Ammon's horn (tissue), 1 donor: ENCODE measurements at places on chromosomes 1 and 21.

GRCh38 chr1:111202366-111202706 lies 1.9 kb upstream of the DENND2D start:
- no peak for DNase-seq

DNA sequence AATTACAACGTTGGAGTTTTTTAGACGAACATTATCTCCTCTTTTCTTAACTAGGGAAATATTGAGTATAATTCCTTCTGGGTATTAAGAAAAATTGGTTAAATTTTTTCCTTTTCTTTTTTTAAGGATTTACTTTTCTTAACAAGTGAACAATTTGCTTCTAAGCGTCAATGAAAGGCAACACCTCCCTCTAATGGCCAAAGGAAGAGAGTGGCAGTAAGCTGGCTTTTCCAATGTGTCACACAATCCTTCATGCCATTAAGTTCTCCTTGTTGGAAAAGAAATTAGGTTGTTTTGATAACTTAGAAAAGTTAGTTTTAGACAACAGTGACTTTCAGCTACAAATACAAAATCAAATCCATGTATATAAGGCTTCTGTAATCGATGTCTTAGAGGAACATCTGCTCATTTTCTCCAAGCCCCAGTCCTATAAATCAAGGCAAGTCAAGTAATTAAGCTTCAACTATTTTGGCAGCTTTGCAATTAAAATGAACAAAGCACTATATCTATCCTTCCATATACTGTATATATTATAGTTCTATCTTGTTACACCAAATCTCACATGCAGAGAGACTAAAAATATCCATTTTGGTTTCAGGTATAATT lies 62.8 kb downstream of the EDEM3 start:
- peak; percentile 80 for DNase-seq

- peak; percentile 69 for DNase-seq
Measured at GRCh38 chr1:2425892-2426291, 13.5 kb upstream of the PEX10 start.

- no peak for DNase-seq
Measured at GRCh38 chr21:35423709-35424108, 374.6 kb upstream of the RUNX1 start.

DNA sequence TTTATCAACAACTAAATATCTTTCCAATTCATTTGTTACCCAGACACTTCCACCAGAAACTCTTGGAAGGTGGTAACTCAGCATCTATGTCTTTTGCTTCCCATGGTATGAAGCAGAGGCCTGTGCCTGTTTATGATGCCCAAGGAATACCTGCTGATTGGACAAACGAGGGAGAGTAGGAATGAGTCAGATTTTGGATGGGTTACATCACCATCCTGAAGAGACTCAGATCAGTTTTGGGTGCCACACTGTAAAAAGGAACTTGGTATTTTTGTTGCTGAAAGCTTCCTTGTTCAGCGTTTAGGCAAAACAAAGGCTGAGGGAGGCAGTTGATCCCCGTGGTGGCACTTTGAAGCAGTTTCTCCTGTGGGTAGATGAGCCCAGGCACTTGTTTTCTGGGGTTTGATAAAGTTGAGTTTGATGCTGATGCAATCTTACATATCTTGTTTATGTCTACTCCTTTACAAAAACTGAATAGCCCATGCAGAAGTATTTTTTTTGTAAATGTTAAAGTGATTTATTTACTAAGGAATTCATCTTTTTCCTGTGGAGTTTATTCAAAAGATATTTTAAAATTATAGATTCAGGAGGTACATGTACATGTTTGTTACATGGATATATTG lies 26.7 kb upstream of the CYP4X1 start:
- DNase-seq = no peak

DNA sequence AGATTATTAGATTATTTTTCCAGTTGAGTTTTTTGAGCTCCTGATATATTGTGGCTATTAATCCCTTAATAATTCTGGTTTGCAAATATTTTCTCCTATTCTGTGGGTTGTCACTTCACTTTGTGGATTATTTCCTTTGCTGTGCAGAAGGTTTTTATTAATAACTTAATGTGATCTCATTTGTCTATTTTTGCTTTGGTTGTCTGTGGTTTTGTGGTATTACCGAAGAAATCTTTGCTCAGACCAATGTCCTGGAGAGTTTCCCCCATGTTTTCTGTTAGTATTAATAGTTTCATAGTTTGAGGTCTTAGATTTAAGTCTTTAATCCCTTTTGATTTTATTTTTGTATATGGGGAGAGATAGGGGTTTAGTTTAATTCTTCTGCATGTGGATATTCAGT lies 7.1 kb upstream of the TBX19 start:
- DNase-seq = no peak

DNA sequence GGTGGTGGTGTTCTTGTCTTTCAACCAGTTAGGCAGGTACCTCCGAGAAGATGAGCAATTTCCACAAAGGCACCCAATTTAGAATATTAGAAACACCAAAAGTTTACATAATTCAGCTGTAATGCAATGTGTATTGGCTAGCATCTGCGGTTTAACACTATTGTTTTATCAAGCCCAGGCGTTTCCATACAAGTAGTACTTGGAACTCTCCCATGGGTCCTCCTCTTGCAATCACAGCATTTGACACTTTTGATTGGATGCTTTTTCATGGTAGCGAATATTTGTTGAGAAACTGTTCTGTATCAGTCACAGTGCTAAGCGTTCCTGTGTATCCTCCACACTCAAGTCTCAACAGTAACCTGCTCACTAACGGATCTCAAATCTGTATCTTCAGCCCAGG lies 20.1 kb upstream of the MAP1LC3C start:
- no peak for DNase-seq

GRCh38 chr1:4660917-4661594 lies 6.6 kb downstream of the AJAP1 start:
- no peak for DNase-seq

GRCh38 chr1:20497506-20497905 lies 10.4 kb downstream of the MUL1 start:
- DNase-seq = no peak

GRCh38 chr1:6909857-6910256 lies 124.6 kb downstream of the CAMTA1 start:
- DNase-seq = no peak

GRCh38 chr1:191929383-191929782 lies 228.9 kb upstream of the RGS18 start:
- no peak for DNase-seq

DNA sequence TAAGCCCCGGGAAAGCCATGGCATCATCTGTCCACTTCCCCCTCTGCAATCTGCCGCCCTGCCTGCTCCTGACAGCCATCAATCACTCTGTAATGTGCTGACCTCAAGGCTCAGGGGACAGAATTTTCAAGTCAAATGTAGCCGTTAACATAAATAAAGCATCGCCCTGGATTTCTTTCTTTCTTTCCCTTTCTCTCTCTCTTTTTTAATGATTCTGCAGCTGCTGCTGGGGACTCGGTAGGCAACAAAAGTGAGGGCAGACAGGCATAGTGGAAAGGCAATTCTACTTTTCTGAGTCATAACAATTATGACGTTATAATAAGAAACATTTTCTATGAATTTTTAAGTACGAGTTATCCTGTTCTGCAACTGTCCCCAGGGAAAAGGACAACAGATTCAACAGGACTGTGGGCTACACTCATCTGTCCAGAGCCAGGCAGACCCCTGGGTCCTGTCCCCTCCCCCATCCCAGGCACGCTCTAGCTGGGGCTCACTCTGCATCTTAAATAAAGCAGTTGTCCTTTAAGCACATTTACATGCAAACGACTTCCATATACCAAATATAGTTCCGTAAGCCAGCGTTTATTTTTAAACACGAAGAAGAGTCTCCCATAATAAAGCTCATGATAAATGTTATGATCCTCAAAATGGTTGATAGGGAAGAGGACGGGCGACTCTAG lies 78.7 kb downstream of the SSBP3 start:
- DNase-seq = no peak

DNA sequence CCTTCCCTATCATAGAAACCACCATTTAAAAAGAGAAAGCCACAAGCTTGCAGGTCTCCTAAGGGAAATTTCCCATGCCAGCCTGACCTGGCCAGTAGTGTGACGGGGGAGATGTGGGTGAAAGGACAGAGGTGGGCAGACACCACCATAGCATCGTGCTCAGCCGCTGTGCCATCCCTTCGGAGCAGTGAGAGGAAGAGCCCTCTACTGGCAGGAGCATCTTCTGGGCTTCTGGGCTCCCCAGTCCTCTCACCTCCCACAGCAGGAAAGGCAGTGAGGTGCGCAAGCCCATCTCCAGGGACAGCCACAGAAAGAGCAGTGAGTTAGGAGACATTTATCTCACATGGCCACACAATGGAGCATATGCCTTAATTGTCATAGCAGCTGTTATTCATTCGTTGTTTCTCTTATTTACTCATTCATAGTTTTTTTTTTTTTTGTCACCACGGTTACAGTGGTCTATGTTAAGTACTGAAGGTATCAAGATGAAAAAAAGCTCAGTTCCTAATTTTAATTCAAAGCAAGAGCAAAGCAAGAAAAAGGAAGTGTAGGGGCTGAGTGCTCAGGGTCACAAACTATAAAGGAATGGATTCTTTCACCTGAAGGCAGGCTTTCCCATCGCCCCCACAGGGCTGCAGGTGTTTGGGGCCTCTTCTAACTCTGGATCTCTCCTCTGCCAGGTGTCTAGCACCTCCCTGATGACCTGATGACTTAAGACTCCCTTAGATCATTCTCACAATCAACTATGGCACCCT lies 48.8 kb upstream of the CAMK1G start:
- no peak for DNase-seq

DNA sequence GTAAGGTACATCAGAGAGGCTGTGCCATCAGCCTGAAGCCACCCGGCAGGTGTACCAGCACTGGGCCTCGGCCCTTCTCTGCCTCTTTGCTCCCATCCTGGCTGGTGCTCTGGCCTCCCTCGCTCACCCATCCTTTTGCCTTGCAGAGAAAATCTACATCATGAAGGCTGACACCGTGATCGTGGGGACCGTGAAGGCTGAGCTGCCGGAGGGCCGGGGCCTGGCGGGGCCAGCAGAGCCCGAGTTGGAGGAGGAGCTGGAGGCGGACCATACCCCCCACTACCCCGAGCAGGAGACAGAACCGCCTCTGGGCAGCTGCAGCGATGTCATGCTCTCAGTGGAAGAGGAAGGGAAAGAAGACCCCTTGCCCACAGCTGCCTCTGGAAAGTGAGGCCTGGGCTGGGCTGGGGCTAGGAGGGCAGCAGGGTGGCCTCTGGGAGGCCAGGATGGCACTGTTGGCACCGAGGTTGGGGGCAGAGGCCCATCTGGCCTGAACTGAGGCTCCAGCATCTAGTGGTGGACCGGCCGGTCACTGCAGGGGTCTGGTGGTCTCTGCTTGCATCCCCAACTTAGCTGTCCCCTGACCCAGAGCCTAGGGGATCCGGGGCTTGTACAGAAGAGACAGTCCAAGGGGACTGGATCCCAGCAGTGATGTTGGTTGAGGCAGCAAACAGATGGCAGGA lies 24.5 kb upstream of the TNFRSF1B start:
- no peak for DNase-seq

- DNase-seq = no peak
Measured at GRCh38 chr1:23593556-23594148, 34.4 kb upstream of the ID3 start.

- DNase-seq = no peak
Measured at GRCh38 chr1:193979219-193979618, 792.8 kb upstream of the B3GALT2 start.

- peak; percentile 70 for DNase-seq
Measured at GRCh38 chr1:218344814-218345672, at the start of gene TGFB2. Gene TGFB2 (plus strand): TSS chr1:218345336. CDS start chr1:218346702, 1,366 bp downstream.

- DNase-seq = peak; percentile 84
Measured at GRCh38 chr1:111990878-111991718, 1.6 kb upstream of the KCND3 start.

DNA sequence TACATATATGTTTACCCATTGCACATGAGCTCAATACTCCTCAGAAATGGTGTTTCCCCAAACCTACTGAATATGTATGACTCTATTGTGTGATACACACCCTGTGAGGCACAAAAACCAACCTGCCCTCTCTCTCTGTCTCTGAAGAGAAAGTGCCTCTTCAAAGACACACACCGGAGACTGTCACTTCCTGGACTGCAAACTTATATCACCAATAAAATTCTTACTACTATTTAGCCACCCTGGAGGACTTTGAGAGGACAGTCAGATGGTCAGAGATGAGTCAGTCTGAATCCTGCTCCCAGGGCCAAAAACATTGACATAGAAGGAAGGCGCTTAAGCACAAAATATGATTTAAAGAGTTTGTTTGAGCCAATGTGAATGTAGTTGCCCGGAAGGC lies 110.4 kb downstream of the PPIAL4G start:
- no peak for DNase-seq

- DNase-seq = no peak
Measured at GRCh38 chr1:17158961-17159360, 39.7 kb upstream of the PADI2 start.

DNA sequence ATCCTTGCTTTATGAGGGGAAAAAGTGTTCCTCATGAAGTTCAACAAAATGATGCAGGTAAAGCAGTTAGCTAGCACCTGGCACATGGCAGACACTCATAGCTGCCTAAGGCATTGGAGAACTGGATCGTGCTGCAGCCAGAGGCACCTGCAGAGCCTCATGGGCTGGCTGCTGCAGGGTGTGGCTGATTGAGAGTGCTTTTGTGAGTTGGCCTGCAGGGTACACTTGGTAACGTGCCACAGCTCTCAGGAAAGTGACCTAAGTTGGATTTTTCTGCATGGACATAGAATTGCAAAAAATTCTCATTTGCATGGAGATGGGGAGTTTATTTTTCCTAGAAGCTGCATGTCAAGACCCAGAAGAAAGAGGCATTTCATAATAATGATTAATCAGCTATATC lies 31.6 kb upstream of the IL20 start:
- DNase-seq = no peak

- DNase-seq = no peak
Measured at GRCh38 chr1:231236208-231236591, 4.8 kb upstream of the GNPAT start.

GRCh38 chr1:212455803-212456528 lies 23.2 kb downstream of the NENF start:
- peak; percentile 93 for DNase-seq

GRCh38 chr1:37682334-37682987 lies 9.9 kb upstream of the CDCA8 start:
- peak; percentile 80 for DNase-seq

DNA sequence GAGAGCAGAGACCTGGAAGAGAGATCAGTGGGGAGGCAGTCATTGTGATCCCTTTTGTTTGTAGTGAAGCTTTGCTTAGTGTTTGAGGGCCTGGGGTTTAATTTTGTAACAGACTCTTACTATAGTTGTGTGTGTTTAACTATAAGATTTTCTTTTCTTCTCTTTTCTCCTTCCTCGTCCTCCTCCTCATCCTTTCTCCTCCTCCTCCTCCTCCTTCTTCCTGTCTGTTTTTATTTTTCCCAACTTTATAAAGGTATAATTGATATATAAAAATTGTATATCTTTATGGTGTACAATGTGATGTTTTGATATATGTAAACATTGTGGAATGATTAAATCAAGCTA lies 71.2 kb upstream of the MACF1 start:
- no peak for DNase-seq

- peak; percentile 82 for DNase-seq
Measured at GRCh38 chr1:41101950-41102607, 80.6 kb upstream of the SLFNL1 start.
